Common myeloid progenitor, CD34-positive (primary cell): ENCODE measurements at places on chromosomes 1 and 21.
A peak's percentile ranks its signal among the peaks of the same experiment; 100 is the strongest.

DNA sequence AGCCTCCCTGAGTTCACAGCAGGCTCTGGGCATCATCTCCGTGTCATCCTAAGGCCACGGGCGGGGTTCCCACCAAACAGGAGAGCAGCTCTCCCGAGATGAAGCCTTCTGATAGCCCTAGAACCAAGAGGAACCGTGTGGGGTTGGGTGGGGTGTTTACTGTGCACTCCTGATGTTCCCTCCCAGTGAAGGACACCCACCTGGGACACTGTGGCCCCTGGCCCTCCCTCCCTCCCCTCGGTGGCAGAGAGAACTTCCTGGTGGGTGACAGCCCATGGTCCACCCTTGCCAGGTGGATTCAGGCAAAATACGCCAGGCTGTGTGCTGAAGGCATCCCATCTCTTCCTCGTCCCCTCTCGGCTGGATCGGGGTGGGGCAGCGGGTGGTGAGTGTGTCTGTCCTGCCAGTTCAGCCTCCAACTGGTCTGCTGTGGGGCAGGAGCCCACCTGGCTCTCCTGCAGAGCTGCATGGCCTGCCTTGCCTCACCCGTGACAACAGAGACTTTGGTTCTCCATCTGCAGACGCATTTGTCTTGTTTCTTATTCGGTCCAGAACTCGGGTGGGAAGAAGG is 15.6 kb upstream of the C1orf174 start:
- DNase-seq = no peak

GRCh38 chr1:95169548-95169947 is 52.4 kb downstream of the TLCD4 start:
- DNase-seq = peak; percentile 31

DNA sequence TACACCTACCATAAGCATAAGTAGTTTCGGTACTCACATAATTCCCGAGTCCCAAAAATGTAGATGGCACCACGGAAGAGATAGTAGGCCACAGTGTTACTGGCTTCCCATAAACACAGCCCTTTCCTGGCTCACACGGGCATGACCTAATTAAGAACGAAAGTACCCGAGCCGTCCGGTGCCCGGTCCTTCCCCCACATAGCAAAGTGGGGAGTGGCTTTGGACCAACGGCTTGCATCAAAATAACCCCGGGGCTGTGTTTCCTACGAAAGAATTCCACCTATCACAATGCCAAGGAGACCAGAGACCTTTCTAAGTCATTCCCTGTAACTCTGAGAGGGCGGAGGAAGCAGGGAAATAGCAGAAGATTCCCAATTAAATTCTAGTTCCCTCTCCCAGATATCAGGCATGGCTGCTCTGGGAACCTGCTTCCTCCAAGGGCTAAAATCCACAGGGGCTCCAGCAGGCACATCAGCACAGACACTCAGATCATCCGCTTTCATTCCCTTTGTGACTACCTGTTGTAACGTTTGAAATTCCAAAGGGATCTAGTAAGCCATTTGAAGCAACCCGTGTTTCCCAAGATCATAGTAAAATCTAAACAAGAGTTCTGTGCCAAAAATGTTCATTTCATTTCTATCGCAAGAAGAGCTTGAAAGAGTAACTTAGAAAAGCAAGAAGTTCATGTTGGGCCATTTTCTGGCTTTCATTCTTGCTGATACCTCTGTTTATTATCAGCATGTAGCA is at the start of gene TMPRSS3:
TMPRSS3 (minus strand) TSS at position 148 of the 747 bp plus-strand sequence. CDS start 635 bp downstream, outside the sequence.
- no peak for DNase-seq

- DNase-seq = no peak
Measured at GRCh38 chr1:227775841-227776240, 39.6 kb upstream of the PRSS38 start.

DNA sequence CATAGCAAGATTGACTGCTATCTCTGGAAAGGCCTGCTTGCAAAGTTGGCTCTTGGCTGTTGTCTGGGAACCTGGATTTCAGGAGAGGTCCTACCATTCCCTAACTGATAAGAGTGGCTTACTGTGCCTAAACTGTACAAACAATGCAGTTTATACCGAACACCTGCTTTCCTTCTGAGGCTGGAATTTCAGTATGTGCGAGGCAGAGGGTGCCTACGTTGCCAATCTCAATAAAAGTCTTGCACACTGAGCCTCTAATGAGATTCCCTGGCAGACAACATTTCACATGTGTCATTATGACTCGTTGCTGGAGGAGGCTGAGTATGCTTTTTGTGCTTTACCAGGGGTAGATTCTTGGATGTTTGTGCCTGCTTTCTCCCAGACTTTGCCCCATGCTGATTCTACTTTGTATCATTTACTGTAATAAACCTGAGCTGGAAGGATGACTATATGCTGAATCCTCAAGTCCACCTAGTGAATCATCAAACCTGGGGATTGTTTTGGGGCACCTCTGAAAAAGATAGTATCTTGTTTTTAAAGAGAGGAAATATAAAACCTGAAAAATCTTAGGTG is 58.9 kb upstream of the GNG4 start:
- DNase-seq = no peak
